ENCODE measurements at places on chromosomes 5 and 9.
A peak's percentile ranks its signal among the peaks of the same experiment; 100 is the strongest.

DNA sequence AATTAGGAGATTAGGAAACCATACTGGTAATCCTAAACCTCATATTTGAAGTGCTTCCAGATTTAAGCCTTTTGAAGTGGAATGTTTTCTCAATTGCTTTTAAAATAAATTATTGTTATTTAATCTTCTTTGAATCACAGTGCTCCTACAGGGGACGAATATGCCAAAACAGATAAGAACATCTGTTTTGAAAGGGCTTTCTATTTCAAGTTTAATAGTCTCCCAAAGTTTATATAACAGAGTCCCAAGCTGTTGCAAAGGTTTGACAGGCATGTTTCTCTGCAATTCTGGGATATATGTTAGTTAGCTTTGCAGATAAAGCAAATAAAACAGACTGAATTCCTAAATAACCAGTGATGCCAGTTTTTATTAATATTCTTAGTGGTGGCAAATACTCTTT is 803.7 kb downstream of the TLE4 start:
- DNase-seq = no peak
- H3K36me3 ChIP-seq = no peaks in the 10 kb centered on the region
- no peak overlapping the region for H3K27ac ChIP-seq
- H3K27me3 ChIP-seq = no peaks in the 10 kb centered on the region

DNA sequence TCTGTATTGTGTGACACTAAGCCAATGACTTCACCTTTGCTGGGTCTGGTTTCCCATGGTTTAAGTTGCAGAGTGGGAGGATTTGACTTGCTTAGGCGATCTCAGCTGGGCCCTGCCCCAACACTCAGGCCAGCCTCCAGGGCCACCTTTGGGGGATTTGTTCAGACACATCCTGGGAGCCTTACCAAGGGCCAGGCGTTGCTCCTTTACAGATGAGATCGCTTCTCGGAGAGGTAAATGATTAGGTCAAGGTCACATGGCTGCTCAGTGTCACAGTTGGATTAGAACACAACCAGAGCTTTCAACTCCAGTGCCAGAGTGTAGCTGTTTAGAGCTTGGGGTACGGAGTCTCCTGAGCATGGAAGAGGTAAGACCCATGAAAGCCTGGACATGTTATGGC is 57.5 kb downstream of the COL27A1 start:
- no peaks in the 10 kb centered on the region for H3K4me1 ChIP-seq
- H3K4me3 ChIP-seq = no peak overlapping the region
- H3K27ac ChIP-seq = no peak overlapping the region
- no peaks in the 10 kb centered on the region for H3K36me3 ChIP-seq

- no peaks in the 10 kb centered on the region for H3K27me3 ChIP-seq
- H3K36me3 ChIP-seq = no peaks in the 10 kb centered on the region
- DNase-seq = no peak
These were observed 33.5 kb upstream of the ALDOB start for GRCh38 chr9:101469026-101469425.

DNA sequence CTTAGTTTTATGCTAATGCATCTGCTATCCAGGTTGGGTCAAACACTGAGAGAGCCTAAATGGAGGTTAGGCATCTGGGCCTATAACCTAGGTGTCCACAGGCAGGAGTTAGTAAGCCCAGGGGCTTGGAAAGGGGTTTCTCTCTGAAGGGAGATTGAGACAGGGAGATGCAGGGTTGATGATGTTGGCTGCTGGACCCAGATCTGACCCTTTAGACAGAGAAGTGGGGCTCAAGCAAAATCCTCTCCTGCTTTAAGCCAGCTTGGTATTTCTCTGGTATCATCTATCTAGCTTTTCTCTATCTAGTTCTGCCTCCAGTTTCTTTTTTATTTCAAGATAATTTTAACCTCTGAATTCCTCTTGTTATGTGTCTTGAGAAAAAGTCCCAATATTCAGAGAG is 18.3 kb upstream of the ANKRD55 start:
- no peaks in the 10 kb centered on the region for H3K4me1 ChIP-seq
- H3K4me3 ChIP-seq = no peak overlapping the region
- no peaks in the 10 kb centered on the region for H3K36me3 ChIP-seq
- DNase-seq = no peak
- no peaks in the 10 kb centered on the region for H3K27me3 ChIP-seq
- no peak overlapping the region for H3K27ac ChIP-seq

GRCh38 chr9:124730772-124731171 is 40.3 kb downstream of the NR6A1 start:
- no peaks in the 10 kb centered on the region for H3K36me3 ChIP-seq
- no peaks in the 10 kb centered on the region for H3K4me1 ChIP-seq
- no peak for DNase-seq

DNA sequence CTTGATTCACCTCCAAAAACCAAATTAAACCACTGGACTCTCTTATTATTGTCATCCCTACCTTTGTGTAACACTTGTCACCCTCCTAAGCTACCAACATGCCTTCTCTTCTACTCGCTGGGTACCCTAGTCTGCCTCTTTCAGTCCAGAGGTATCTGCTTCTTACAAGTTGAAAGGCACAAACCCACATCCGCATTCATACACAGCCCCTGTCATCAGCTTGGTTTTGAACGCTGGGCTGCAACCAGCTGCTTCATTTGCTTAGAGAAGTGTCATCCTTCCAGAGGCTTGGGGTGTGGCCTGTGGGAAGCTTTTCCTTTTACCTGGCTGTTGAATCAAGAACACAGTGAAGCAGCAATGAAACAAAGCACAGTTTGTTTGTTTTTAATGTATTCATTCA is 138.8 kb upstream of the WWC1 start:
- H3K36me3 ChIP-seq = no peaks in the 10 kb centered on the region
- H3K4me1 ChIP-seq = no peaks in the 10 kb centered on the region
- H3K4me3 ChIP-seq = no peak overlapping the region
- H3K27me3 ChIP-seq = no peaks in the 10 kb centered on the region
- no peak overlapping the region for H3K27ac ChIP-seq
- DNase-seq = no peak

- no peaks in the 10 kb centered on the region for H3K4me1 ChIP-seq
- H3K36me3 ChIP-seq = no peaks in the 10 kb centered on the region
- H3K27ac ChIP-seq = no peak overlapping the region
- H3K4me3 ChIP-seq = no peak overlapping the region
- no peak for DNase-seq
These were observed 321.0 kb downstream of the ACTL7B start for GRCh38 chr9:108534741-108535140.

GRCh38 chr5:206406-206805 is 11.5 kb downstream of the CCDC127 start:
- H3K4me3 ChIP-seq = no peak overlapping the region
- no peaks in the 10 kb centered on the region for H3K27me3 ChIP-seq
- peaks cover 25% of the 10 kb centered on the region for H3K36me3 ChIP-seq
- peaks cover 9% of the 10 kb centered on the region for H3K4me1 ChIP-seq
- no peak overlapping the region for H3K27ac ChIP-seq

GRCh38 chr5:75964008-75964407 is 119.2 kb upstream of the SV2C start:
- H3K36me3 ChIP-seq = no peaks in the 10 kb centered on the region
- no peak overlapping the region for H3K27ac ChIP-seq
- no peak overlapping the region for H3K4me3 ChIP-seq
- H3K4me1 ChIP-seq = no peaks in the 10 kb centered on the region
- H3K27me3 ChIP-seq = no peaks in the 10 kb centered on the region
- DNase-seq = no peak

DNA sequence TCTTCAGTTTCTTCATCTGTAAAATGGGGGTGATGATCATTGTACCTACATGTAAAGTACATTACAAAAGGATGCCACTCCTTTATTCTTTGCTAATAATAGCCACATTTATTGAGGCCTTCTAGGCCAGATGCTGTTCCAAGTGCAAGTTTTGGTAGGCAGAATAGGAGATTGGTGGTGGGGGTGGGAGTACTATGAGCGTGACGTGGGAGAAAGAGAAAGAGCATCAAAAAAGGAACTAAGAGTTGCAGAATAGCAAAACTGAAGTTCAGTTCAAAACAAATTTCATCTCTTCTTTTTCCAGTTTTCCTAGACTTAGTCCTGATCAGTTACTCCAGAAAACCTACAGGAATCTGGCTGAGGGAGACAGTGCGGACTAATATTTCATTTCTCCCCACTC is 174.1 kb downstream of the SNX18 start:
- H3K4me1 ChIP-seq = no peaks in the 10 kb centered on the region
- H3K27me3 ChIP-seq = no peaks in the 10 kb centered on the region

DNA sequence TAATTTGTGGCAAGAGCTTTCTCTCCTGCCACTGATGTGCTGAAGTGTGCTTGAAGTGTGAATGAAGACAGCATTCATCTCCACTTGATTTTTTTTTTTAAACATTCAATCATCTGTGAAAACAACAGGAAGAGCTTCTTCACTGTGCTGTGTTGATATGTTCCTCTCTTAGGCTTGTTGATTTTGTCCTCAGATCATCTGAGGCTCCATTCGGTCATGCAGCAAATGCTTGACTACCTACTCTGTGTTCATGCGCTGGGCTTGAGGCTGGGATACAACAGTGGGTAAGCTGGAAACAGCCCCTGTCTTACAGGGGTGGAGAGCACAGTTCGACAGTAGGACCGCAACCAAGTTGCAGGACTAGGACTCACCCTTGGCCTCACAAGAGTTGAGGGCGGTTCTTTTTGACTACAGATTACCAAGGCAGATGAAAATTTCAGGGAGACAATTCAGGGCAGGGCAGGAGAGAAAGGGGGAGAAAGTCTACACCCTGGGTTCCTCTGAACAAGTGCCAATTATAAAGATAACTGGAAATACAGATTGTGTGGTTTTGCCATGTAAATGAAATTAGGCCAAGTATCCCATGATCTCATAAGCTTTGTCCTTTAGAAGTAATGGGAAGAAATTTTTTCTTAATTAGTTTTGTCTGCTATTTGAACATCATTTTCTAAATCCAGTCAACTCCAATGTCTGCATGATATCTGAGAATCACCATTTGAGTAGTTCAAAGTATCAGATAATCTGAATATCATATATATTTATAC is 31.0 kb upstream of the F2R start:
- H3K4me3 ChIP-seq = no peak overlapping the region
- no peaks in the 10 kb centered on the region for H3K27me3 ChIP-seq
- H3K27ac ChIP-seq = no peak overlapping the region
- no peaks in the 10 kb centered on the region for H3K4me1 ChIP-seq
- DNase-seq = no peak

- no peaks in the 10 kb centered on the region for H3K36me3 ChIP-seq
- H3K4me1 ChIP-seq = peaks cover 33% of the 10 kb centered on the region
- no peaks in the 10 kb centered on the region for H3K27me3 ChIP-seq
- peak overlapping the region; percentile 51 for H3K27ac ChIP-seq
- peak; percentile 59 for DNase-seq
- peak overlapping the region; percentile 4 for H3K4me3 ChIP-seq
These were observed 9.2 kb downstream of the ENC1 start for GRCh38 chr5:74631081-74631953.

DNA sequence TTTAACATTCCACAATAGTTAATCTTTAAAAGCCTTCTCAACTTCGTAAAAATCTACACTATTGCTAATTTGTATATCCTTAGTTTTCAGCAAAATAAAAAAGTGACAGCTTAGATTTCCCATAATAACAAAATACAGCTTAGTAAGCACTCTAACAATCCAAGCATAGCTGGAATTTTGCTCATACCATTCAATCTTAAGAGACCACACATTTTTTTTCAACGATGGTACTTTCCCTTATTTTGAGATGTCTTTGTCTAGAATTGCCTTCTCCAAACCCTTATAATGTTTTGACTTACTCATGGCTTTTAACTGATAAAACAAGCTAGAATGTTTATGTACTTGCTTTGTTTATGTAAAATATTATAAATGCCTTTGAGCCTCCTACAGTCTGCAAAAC is 65.6 kb downstream of the HOMER1 start:
- no peaks in the 10 kb centered on the region for H3K36me3 ChIP-seq
- DNase-seq = no peak
- no peaks in the 10 kb centered on the region for H3K4me1 ChIP-seq
- no peak overlapping the region for H3K4me3 ChIP-seq
- H3K27me3 ChIP-seq = no peaks in the 10 kb centered on the region

DNA sequence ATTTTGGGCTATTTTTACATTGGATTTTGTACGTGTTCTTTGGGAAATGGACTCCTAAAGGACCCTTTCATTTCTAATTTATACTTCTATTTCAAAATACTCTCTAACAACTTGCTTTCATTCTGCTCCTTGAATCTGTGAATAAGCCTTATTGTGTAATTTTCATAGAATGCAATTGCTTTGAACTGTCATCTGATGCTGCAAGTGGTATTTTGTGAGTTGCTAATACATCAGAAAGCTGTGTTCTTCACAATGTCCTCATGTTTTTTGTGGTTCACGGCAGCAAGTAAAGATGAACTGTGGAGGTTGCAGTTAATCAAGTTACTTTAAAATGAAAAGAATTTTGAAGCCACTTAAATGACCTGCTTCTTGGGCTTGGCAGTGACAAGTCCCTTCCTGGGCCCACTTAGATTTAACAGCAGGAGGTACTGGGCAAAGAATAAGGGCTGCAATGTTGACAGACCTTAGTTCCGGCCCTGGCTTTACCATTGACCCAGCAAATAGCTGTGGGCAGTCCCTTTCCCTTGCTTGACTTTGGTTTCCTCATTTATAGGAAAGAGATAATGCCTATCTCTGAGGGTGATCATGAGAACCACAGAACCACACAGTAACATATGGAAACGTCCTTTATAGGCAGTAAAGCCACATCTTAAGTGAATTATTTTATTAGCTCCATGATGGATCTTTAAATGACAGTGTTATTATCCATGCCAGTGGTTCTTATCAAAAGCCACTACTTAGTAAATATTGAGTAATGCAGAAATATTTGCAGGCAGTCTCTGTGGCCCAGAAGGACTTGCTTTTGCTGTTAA is 54.8 kb downstream of the IQGAP2 start:
- no peaks in the 10 kb centered on the region for H3K36me3 ChIP-seq
- no peaks in the 10 kb centered on the region for H3K27me3 ChIP-seq
- H3K4me3 ChIP-seq = no peak overlapping the region
- no peak overlapping the region for H3K27ac ChIP-seq

DNA sequence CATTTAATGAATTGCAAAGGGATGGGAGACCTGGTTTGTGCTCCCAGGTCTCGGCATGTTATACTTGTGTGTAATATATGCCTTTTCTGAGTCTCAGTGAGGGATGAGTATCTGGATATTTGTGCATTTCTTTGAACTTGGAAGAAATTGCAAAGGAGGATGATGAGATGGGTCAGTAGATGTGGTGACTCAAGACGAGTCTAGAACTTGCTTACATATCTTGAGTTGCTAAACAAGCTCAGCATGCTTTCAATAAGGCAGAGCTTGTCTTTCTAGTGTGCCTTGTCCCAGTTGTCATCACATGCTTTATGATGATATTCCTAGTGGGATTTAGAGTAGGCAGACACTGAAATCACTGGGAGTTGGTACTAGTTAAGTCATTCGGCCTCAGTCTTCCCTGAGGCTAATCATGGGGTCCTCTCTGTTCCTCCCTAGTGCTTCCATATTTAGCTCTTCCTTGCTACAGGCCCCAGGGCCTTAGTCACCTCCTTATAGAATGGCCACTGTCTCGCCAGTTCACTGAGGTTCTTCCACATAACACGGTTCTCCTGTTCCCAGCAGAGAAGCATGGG is 222.3 kb downstream of the ARRDC3 start:
- no peaks in the 10 kb centered on the region for H3K4me1 ChIP-seq
- no peaks in the 10 kb centered on the region for H3K27me3 ChIP-seq
- no peak for DNase-seq
- H3K4me3 ChIP-seq = no peak overlapping the region
- no peaks in the 10 kb centered on the region for H3K36me3 ChIP-seq

GRCh38 chr5:116696366-116696765 is 121.7 kb upstream of the SEMA6A start:
- no peak overlapping the region for H3K27ac ChIP-seq
- no peak for DNase-seq
- H3K4me1 ChIP-seq = no peaks in the 10 kb centered on the region
- H3K4me3 ChIP-seq = no peak overlapping the region
- H3K36me3 ChIP-seq = no peaks in the 10 kb centered on the region

Data from CD8-positive, alpha-beta memory T cell (primary cell).